Activated CD4-positive, alpha-beta T cell treated with anti-CD3 and anti-CD28 coated beads, Interleukin-2, amount 50 U/mL, for 1 hour (primary cell): ENCODE measurements at places on chromosomes 3 and 15.
A peak's percentile ranks its signal among the peaks of the same experiment; 100 is the strongest.

- no peak for DNase-seq
Observed at GRCh38 chr3:156628836-156629618, 45.4 kb upstream of the TIPARP start.

GRCh38 chr3:71245971-71246880 is 337.3 kb downstream of the FOXP1 start:
- DNase-seq: no peak

GRCh38 chr3:194042927-194043326 is 93.0 kb upstream of the HES1 start:
- DNase-seq: no peak

DNA sequence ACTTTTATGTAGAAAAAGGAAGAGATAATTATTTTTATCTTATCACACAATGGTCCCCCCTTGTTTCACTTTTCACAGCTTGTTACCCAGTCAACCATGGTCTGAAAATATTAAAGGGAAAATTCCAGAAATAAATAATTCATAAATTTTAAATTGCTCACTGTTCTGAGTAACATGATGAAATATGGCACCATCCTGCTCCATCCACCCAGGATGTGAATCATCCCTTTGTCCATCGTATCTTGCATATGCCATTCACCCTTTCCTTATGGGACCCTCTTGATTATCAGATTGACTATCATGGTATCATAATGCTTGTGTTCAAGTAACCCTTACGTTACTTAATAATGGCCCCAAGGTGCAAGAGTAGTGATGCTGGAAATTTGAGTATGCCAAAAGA is 43.7 kb downstream of the ANKRD28 start:
- DNase-seq: no peak

DNA sequence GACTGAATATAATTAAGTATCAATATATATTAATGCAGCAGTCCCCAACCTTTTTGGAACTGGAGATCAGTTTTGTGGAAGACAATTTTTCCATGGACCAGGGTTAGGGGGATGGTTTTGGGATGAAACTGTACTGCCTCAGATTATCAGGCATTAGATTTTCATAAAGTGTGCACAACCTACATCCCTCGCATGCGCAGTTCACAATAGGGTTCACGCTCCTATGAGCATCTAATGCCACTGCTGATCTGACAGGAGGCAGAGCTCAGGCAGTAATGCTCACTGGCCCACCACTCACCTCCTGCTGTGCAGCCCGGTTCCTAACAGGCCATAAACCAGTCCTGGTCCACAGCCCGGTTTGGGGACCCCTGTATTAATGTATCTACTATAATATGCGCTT is 95.6 kb downstream of the ULK4 start:
- no peak for DNase-seq

DNA sequence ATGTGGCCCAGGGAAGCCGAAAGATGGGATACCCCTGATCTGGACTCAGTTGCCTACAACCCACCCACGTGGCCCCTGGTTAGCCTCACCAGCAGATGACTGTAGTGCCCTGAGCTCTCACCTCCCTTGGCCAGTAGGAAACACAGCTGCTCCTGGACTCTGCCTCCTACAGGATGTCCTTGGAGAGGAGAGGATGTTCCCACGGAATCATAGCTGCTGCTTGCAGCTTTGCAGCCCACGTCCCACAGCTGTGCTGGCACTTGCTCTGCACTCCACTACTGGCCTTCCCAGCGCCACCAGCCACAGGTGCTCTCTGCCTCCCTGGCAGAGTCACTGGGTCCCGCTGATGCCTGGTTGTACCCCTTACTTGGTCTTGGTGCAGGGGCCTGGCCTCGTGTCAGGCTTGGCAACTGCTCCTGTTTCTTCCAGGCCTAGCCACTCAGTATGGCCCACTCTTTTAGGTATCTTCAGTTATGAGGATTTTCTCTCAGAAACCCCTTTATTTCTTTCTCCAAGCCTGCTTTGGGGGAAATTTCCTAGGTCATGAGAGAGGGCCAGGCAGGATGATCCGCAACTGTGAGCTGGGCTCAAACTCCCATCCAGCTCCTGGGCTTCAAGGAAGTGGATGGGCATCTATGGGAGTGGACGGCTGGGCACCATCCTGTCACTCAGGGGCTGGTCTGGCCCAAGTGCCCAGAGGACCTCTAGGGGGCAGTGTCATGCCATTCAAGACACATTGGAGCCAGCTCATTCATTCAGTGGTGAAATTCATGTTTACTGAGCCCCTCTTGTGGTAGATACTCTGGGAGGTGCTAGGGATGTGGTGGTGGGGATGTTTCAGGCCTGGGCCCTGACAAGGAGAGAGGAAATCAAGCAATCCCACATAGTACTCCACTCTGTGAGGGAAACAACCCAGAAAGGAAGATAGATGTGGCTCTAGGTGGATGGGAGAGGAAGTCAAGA is 16.2 kb upstream of the VILL start:
- DNase-seq: peak; percentile 65

- no peak for DNase-seq
Observed at GRCh38 chr3:101381809-101382208, 61.4 kb upstream of the IMPG2 start.

- DNase-seq: no peak
Observed at GRCh38 chr3:195045481-195046210, 225.3 kb downstream of the XXYLT1 start.

GRCh38 chr3:177523067-177523675 is 325.9 kb upstream of the TBL1XR1 start:
- no peak for DNase-seq

- DNase-seq: no peak
Observed at GRCh38 chr3:28846971-28847478, 433.8 kb upstream of the RBMS3 start.

- no peak for DNase-seq
Observed at GRCh38 chr15:64696481-64696880, 78.9 kb downstream of the RBPMS2 start.

DNA sequence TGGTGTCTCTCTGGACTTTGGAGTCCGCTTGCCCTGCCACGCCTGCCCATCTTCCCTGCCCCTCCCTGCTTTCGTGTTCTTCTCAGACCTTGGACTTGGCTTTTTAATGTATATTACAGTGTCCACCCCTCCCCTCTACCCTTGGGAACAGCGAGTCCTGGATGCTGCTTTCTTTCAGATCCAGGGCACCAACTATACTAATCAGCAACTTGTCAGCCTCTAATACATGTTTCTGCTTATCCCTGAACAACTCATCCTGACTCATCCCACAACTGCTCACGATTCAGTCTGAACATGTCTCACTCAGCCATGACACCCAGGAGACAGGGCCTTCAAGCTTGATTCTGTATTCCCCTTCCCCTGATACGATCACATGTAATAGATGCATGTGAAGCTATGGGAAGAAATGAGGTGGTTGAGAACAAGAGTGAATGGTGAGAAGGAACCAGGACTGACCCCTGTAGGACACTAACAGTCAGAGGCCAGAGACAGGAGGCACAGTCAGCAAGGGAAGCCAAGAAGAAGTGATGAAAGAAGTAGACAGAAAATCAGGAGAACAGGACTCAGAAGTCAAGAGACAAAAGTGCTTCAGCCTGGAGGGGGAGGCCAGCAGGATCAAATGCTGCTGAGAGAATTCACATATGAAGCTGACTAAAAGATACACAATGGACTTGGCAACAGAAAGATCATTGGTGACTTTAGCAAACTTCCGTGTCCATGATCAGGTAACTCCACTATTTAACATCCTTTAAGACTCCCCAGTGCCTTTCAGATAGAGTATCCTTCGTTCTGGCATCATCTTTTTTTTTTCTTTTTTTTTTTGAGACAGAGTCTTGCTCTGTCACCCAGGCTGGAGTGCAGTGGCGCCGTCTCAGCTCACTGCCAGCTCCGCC is 35.4 kb downstream of the BCL2L10 start:
- no peak for DNase-seq

- no peak for DNase-seq
Observed at GRCh38 chr3:116247605-116248004, 197.7 kb downstream of the LSAMP start.

GRCh38 chr3:98563661-98564281 is 29.6 kb downstream of the CPOX start:
- peak; percentile 24 for DNase-seq

DNA sequence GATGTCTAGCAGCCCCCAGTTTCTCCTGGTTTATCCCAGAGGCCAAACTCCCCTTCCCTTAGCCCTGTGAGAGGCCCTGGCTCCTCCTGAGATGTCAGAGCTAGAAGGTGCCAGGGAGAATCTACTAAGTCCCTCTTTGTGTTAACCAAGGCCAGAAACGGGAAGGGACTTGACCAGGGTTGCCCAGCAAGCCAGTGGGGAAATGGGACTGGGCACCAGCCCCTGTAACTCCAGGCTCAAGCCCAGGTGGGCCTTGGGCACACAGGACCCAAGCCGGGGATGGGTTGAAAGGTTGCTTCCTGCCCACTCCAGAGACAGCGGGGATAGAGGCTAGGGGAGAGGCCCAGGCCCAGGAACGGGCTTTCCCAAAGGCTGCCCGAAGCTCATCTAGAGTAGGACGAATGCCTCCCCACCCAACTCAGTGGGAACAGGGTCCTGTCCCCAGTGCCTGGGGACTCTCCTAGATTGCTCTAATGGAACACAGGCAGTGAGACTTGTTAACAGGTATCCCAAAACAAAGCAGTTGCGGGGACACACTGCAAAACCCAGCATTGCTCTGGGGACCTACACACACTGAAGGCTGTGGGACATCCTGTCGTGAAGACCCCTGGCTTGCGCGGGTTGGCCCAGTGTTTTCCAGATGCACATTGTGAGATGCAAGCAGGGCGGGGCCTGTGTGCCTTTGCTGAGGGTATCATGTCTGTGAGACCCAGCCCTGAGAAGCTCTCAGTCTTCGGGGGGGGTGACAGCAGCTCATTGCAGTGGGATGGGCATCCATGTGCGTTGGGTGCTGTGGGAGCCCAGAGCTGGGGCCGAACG is 12.9 kb upstream of the TXNRD3 start:
- DNase-seq: no peak
